ENCODE measurements at places on chromosomes 3 and 15. TPM values are rescaled to one million over a fixed set of nuclear protein-coding genes. Genes with fewer than 3 reads are reported as not detected.

TMEM108 gene
- total RNA-seq, result 0.32 TPM

SEC62 gene
- 47.9 TPM for total RNA-seq

RTP3 gene
- total RNA-seq, result 0.43 TPM

RASL12 gene
- total RNA-seq, result under 0.01 TPM

CTXN2 gene
- not detected for total RNA-seq

ITIH4 gene
- total RNA-seq, result 1.3 TPM

TGM5 gene
- total RNA-seq, result not detected

KIF7 gene
- 12.2 TPM for total RNA-seq

SLC22A14 gene
- 0.86 TPM for total RNA-seq

PRRT3 gene
- total RNA-seq, result 3.2 TPM

TMC3 gene
- total RNA-seq, result not detected

DNA sequence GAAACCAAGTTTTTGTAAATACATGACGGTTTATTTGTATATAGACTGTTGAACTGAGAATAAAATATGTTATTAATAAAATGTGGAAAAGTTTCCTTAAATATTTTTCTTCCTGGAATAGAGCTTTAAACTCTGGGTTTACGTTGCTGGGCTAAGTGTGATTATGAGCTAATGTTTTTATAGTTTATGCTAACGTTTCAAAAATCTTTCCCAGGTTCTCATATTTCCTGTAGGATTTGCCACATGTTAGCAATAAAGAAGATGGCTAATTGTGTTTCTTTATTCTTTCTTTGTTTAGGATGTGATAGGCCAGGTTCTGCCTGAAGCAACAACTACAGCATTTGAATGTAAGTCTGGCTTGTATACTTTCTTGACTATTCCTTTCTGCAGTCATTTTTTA is 7.2 kb downstream of the MAP2K5 start:
- DNase-seq, result no peak

DNA sequence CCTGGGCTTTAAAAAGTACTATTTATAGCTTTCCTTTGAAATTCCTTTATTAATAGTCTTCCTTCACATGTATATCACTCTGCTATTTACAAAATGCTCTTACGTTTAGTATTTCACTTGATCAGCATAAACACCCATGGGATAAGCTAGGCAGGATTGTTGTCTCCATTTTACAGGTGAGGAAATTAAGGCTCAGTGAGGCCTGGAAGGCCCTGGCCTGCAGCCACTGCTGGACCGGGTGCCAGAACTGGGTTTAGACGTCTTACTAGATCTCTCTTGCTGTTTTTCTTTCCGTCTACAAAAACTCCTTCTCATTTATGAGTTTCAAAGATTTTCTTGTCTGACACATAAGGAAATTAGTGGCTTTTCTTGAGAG is 236.4 kb downstream of the LPP start:
- DNase-seq, result no peak

DNA sequence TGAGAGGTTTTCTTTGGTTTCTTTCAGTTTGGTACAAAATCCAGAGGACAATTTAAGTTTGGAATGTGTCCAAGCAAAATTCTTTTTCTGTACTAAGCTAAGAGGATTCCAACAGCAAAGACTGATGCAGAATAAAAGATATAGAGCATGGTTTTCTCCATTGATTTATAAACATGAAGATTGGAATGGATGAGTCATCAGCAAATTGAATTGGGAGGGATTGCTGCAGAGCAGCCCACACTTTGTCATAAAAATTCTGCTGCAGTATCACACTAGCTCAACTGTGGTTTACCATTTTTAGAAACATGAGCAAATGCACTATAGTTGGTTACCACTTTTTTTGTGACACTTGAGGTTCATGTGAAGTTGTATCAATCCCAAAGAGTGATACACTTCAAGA is 16.1 kb upstream of the LARP6 start:
- DNase-seq, result peak; percentile 87

DNA sequence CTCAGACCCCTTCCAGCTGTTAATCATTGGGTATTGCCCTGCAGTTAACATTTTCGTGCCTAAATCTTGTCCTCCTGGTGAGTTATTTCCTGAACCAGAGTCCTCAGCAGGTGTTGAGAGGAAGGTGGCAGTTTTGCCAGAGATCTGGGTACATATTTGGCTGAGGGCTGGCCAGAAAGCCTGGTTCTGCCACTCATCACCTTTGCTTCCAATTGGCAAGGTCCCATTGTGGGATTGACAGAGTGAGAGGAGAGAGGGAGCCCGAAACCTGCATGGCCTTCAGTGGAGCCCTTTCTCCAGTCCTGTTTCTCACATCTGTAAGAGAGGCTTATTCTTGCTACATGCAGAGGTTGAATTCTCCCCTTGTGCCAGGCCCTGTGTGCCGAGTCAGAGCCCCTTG is 8.9 kb upstream of the TKT start:
- DNase-seq, result no peak

DNA sequence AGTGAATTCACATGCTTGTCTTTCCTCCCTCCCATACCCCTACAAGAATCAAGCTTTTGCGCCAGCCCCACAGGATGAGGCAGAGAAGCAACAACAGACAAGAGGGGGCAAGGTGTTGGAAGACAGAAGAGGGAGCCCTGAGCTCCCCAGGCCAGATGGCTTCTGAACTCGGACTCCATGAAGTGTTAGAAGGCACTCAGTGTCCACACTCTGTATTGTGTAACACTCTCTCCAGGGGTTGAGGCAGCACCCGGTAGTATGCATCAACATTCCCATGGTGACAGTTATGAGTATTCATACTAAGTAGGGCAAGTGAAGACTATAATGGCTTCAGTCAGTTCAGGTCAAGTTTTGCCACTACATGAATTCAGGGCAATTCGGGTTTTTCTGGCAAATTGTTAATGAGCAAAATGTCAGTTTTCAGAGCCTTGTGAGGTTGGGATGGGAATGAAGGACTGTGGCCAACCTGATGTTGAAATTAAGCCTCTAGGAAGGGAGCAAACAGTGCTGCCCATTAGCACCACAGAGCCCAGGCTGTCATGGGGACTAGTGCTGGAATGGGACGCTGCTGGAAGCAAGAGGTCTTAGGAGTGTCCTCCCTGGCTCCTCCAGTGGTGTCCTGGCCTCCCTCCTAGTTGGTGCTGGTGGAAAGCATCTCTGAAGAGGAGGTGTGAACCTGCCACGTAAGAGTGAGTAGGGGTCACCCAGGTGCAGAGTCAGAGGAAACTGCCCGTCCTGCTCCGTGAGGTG is 79.4 kb downstream of the KLF15 start:
- DNase-seq, result peak; percentile 47

DNA sequence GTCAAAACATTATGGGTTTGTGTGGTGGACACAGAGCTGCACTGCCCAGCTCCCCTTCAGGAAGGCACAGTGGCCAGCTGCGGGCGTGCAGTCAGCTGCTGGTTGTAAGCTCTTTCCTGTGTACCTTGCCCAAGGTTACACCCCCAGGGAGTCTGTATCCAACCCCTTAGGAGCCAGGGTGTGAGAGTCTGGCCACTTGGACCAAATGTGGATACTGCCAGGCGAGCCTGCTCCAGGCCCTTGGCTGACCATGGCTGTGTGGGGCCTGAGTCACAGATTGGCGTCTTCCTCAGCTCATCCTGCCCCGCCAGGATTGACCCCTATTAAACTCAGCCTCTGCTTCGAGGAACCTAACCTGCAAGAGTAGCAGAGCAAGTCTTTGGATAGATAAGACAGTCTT is 56.9 kb downstream of the ABHD5 start:
- peak; percentile 65 for DNase-seq

DNA sequence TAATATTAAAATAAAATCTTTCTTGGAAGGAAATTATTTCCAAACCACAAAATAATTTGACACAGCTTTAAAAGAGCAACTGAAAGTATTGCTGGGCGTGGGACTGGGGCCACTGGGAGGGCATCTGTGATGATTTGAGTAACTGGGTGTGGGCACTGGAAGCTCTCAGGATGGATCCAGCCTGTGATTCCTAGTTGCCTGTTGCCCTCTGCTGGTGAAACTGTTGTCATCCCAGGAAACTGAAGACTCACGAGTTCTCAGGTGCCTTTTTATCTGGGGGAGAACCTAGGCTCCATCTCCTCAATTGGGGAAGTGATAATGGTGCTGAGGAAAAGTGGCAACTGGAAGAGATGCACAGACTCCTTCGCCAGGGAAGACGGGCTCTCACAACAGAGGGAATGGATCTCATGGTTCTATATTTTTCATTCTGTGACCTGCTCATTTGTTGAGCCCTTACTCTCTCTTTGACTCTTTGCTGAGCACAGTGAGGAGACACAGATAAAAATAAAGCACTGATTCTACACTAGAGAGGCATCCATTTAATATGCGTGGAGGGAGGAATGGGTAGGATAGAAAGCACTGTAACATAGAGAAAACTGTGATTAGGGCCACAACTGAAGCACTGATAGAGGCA is 61.6 kb downstream of the TPRG1 start:
- peak; percentile 56 for DNase-seq

DNA sequence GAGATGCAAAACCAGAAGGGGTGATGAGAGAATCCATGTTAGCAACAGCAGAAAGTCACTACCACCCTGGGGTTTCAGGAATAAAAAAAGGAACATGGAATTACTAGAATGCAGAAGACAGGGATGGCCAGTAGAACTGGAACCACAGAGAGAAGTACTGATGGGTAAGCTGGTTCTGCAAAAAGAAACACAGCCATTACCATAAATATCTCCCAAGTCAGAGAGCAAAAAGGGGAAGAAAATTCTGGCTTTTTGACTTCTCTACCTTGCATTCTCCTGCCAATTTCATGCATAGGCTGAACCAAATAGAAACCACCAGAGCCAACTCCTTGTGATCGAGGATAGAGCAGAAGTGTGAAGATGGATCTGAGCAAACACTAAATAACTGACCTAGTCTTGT is 550.4 kb upstream of the NAALADL2 start:
- DNase-seq, result no peak

- no peak for DNase-seq
These were observed 219.8 kb upstream of the TOPAZ1 start for GRCh38 chr3:44021651-44022594.

DNA sequence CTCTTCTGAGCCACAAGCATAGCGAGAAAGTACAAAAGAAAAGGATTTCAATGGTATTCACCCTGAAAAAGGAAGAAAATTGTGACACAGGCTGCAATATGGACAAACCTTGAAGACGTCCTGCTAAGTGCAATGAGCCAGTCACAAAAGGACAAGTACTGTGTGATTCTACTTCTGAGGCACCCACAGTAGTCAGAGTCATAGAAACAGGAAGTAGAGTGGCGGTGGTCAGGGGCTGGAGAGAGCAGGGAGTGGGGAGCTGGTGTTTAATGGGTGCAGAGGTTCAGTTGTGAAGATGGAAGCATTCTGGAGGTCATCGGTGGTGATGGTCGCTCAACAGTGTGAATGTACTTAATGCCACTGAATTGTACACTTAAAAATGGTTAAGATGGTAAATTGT is 180.5 kb downstream of the APBA2 start:
- no peak for DNase-seq

GRCh38 chr15:29541309-29541708 is 271.7 kb upstream of the NSMCE3 start:
- no peak for DNase-seq

DNA sequence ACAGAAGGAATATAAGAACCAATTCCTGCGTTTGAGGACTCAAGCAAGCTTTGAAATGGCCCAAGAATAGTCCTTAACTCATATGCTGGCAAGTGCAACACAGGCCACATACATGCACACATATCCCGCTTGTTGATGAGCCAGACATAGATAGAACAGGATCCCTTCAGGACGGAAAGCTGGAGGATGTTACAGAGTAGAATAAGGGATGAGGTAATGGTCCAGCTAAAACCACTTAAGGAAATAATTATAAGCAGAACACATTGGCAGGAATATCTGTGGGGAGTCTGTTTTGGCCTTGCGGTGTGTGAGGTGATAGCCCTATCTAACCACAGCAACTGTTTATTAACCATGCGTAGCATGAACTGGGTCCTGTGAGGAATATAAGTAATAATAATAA is 25.0 kb downstream of the SCG3 start:
- DNase-seq, result peak; percentile 92

GRCh38 chr3:114427285-114428043 is 133.6 kb downstream of the TIGIT start:
- no peak for DNase-seq

DNA sequence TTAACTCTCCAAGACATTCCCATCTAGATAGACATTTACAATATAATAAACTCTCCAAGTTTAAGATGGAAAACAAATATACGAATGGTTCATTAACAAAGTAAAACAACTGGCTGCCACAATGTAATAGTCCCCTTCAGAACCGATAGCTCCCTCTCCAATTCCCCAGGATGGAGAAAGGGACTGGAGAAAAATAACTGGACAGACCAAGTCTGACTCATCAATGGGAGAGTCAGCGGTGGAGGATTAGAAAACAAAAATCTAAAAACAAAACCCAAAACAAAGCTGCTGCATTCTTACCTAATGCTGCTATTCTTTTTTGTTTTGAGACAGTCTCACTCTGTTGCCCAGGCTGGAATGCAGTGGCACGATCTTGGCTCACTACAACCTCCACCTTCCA is 468.1 kb downstream of the SHQ1 start:
- peak; percentile 58 for DNase-seq

DNA sequence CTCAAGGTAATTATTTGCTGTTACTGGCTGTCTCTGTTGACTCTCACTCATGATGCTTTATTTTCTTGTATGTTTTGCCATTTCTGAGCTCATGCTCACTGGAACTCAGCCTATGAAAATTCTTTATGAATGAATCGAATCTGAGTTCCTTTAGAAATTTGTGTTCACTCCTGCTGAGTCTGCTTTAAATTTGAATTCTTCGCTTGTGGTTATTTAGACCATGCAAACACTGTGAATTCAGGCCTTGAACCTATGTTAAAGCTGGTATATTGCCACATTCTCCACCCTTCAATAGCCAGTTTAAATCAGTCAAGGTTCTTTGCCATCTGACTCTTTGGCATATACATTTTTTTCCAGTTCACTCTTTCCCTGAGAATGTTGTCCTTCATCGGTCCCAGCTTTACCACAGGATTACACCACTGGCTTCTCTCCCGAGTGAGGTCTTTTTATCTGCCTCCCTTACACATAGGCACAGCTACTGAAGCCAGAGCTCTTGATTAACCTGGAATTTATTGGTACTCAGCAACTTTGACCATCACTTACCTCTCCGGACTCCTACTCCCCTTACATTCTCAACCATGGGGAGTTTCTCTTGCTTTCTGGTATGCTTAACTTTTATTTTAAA is 400.6 kb downstream of the VPS13C start:
- peak; percentile 7 for DNase-seq

GRCh38 chr3:114089675-114090074 is 33.1 kb downstream of the QTRT2 start:
- DNase-seq, result no peak

DNA sequence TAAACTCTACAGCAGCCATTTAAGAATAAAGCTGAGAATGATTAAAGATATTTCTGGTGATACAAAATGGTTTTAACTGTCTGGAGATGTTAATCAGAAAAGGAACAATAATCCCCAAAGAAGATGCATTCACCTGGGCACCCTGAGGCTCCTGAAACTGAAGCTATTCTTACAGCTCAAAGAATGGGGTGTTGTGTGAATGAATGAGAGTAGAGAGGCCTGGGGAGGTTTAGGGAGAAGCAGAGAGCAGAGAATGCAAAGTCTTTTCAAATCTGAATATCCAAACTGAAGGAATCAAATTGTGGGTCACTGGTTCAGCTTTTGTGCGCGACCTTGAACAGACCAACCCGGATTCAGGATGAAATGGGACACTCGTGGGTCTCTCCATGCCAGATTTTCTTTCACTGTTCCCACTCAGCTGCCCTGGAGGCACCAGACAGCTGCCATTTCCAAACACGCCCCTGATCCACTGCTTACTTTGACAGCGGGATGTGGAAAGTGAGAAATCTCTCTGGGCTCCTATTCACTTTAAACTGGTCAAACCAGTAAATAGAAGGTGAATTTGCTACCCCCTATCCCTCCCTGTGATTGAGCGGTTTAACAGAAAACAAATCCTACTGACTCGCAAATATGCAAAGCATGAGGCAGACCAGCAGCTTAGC is 485.5 kb upstream of the THBS1 start:
- no peak for DNase-seq

All from fibroblast of villous mesenchyme (primary cell).